Neuronal stem cell (in vitro differentiated cells): ENCODE measurements at places on chromosomes 7 and 10.

- no peak for DNase-seq
Observed at GRCh38 chr10:74658511-74658910, 167.9 kb upstream of the KAT6B start.

GRCh38 chr7:141452911-141453310 lies 98.3 kb upstream of the AGK start:
- DNase-seq = no peak

DNA sequence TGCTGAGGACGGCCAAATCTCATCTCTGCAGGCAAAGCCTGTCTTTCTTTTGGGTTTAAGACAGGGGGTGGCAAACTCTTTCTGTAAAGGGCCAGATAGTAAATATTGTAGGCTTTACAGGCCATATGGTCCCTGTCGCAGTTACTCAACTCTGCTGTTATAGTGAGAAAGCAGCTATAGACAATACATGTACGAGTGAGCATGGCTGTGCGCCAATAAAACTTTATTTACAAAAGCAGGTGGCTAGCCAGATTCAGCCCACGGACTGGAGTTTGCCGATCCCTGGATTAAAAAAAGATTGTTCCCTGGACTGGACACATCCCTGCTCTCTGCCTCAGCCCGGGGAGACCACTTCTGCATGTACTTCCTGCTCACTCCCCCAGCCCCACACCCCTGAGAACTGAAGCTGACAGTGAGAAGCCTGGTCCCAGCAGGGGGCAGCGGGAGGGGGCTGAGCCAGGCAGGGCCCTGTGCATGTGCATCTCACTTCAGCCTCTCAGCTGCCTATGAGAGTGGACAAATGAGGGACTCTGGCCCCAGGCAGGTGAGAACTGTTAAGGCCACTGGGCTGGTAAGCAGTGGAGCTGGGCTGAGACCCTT lies 392.4 kb downstream of the PLXNA4 start:
- DNase-seq = no peak

GRCh38 chr10:95121904-95122303 lies 52.6 kb upstream of the CYP2C8 start:
- DNase-seq = no peak

- DNase-seq = no peak
Observed at GRCh38 chr10:93458821-93459257, 23.3 kb downstream of the MYOF start.

- DNase-seq = peak; percentile 73
Observed at GRCh38 chr7:127252778-127253280, at the start of gene GRM8. Gene GRM8, minus strand, starts transcription at chr7:127252941.

DNA sequence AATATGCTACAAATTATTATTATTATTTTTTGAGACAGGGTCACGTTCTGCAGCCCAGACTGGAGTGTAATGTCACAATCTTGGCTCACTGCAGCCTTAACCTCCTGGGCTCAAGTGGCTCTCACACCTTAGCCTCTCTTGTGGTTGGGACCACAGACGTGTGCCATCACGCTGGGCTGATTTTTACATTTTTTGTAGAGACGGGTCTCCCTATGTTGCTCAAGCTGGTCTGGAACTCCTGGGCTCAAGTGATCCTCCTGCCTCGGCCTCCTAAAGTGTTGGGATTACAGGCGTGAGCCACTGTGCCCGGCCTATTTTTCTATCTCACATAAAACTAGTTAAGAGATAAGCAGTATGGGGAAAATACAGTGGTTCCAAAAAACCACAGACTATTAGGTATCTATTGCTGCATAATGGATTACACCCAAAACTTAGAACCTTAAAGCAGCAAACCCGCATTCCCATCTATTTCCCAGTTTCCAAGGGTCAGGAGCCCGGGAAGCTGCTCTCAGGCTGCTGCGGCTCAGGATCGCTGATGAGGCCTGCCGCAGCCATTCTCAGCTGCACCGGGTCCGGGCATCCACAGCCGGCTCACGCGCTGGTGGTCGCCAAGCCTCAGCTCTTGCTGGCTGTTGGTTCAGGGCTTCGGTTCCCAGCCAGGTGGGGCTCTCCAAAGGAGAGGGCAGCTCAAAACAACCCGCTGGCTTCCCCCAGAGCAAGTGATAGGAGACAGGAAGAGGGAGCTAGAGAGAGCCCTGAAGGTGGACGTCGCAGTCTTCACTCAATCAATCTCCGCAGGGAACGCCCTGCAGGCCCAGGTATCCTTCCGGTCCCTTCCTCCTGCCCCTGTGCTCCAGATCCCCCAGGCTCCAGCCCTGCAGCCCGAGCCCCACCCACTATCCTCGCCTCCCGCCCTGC lies 128.2 kb downstream of the UBE2H start:
- DNase-seq = peak; percentile 61

GRCh38 chr7:39845006-39845405 lies 105.0 kb upstream of the CDK13 start:
- no peak for DNase-seq

GRCh38 chr7:12590559-12590958 lies 20.0 kb downstream of the SCIN start:
- no peak for DNase-seq

- peak; percentile 65 for DNase-seq
Observed at GRCh38 chr10:76303682-76304316, 872.4 kb downstream of the LRMDA start.

GRCh38 chr7:131764143-131764775 lies 207.8 kb upstream of the PODXL start:
- no peak for DNase-seq

- no peak for DNase-seq
Observed at GRCh38 chr10:30587522-30588031, 42.0 kb downstream of the LYZL2 start.

DNA sequence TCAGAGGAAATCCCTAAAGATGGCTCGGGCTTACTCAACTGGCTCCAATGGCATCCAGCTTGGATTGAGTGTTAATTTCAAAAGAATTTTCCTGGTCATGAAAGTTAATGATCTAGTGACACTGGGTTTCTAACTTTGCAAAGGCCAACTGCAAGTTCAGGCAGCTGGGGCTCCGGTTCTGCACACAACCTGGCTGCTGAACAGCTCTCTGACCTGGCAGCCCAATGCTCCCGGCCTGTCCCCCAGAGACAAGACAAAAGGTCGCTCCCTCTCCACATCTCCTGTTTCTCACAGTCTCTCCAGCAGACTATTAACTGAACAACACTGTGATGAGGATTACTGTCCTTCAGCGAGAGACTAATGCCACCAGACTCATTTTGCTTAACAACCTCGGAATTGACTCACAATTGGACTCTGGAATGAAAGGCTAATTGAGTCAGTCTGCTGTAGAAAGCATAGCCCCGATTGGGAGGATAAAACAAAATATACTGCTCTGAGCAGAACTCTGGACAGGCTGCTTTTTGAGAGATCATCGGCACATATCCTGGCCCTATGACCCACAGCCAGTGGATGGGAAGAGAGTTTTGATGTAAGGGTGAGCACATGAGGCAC lies 174.5 kb downstream of the GFRA1 start:
- no peak for DNase-seq

- DNase-seq = no peak
Observed at GRCh38 chr10:78277314-78278057, 243.8 kb downstream of the RPS24 start.

- no peak for DNase-seq
Observed at GRCh38 chr10:111206521-111206920, 129.7 kb downstream of the ADRA2A start.

DNA sequence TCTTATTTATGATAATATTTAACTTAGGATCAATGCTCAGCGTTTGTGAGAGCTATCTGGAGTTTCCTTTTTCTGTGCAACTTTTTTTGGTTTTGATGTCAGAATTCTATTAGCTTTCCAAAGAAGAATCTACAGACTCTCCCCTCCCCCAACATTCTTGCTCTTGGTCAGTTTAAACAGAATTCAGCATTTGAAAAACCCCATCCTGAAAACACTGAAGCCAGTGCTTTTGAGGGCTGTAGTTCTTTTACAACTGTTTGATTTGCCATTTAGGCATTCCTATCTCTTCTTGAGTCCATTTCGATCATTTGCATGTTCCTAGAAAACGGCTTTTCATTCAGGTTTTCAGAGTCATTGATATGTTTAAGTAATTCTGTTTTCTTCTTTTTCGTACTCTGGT lies 15.6 kb upstream of the CXCL12 start:
- DNase-seq = no peak

DNA sequence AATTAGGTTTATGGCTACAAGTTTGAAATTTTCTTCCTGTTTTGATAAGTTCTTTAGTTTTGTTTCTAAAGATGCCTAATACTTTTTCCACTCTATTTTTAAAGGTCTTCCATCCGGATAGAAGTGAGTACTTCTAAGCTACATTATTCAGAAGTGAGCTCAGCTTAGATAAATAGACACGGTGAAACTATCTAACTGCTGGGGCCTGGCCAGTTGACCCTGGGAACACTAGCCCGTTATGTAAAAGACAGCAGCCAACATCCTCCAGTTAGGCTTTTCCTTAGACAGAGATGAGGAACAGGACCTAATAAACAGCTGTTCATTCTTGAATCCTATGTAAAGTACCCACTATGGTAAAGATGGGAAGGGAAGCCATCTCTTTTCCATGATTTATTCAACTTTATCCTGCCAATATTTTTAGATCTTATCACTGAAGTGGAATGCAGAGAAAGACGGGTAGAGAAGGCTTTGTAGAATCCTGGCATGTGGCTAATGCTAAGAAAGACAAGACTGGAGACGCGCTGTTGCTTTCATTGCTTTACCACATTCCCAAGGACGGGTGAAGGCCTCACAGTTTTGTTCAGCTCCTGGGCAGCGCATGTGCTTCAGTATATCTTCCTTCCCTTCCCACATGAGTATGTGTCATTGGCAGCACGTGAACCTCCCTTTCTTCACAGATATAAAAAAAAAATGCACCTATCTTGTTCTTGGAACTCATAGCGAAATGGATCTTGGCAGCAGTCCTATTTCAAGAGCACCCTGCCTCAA lies 340.0 kb upstream of the MEOX2 start:
- DNase-seq = no peak

DNA sequence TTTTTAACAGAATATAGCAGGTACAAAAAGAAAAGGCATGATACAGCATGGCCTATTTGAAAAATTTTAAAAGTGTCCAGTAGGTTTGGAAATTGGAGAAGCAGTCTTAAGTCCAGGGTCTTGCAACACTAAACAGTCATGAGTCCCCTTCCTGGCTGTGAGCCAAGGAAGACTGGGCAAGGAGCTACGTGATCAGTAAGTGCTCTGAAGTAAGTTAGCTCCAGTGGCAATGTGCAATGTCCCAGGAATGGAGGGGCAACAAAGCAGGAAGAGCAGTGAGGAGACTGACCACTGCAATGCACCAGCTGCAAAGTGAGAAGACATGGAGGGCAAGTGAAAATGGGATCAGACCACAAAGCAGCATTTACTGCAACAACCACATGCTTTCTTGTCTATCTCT lies 72.9 kb upstream of the GRID1 start:
- no peak for DNase-seq

DNA sequence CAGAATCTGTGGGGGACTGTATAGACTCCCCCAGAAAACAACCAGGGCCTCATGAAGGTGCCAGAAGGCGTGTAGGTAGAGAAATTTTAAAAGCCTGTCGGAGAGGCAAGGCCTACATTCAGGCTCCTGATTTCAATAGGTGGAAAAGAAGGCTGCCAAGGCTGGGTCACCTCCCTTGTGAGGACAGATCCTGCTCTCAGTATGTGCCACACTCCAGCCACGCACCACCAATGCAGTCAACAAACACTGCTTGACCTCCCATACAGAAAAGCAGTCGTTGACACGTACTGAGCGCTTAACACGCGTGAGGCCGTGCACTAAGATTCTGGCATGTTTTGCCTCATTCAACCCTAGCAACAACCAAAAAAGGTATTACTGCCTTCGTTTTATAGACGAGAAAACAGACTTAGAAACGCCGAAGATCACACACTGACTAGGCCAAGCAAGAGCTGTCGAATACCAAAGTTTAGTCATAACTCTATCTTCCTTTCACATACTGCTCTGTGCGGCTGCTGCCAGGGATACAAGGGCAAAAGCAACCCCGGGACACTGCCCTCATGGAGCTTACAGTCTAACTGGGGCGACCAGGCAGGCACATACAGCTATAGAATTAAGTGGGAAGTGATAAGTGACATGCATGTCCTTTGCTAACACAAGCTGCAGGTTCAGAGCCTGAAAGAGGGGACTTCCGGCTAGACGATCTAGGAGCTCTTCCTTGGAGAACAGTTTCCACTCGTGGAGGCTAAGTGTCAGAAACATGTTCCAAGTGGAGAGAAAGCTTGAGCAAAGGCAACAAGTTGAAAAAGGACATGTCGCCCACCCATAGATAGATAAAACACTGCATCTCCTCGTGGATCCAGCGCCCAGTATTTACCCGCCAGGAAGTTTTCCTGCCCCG lies 797 bp upstream of the NKX2-3 start:
- no peak for DNase-seq
